ENCODE measurements at places on chromosomes 13 and 19. TPM values are rescaled to one million over a fixed set of nuclear protein-coding genes. Genes with fewer than 3 reads are reported as not detected.

The EID2B gene
- polyA plus RNA-seq: 4.2 TPM

The KLK12 gene
- polyA plus RNA-seq: not detected

The SMAD9 gene
- 33.3 TPM for polyA plus RNA-seq

The CLEC11A gene
- polyA plus RNA-seq: 18.5 TPM

The CCNA1 gene
- polyA plus RNA-seq: 1.1 TPM

DNA sequence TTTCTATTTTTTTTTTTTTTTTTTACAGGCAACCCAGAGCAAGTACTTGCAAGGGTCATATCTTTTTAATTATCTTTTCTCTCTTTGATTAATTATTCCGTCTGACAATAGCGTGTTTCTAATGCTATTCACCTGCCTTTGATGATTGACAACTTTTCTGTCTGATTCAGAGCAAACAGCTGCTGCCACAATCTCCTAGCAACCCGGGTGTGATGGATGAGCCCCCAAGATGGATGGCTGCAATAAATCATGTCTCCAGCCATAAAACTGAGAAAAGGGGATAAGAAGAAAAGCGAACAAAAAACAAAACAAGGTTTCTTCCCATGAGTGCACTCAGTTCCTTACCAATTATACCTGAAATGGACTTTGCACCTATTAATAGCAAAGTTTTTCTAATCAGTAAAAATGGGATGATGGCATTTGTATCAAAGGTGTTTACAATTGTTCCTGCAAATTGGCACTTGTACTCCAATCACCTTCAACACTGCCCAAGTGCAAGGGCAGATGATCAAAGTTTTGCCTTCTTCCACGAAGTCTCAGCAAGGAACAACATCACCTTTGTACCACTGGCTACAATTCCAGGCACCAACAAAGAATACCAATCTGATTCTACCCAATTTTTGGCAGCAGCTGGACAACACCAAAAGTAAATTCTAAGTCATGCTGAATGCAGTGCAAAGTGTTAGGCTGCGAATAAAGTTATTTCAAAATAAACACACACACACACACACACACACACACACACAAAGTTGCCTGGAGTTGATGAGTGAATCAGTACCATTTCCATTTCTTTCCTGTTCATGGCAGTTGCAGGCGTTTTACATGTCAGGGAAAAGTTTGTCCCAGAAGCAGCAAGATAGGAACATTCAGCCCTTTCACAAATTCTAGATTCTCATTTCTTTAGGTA lies 12.0 kb downstream of the TSHZ3 start:
- DNase-seq: no peak

DNA sequence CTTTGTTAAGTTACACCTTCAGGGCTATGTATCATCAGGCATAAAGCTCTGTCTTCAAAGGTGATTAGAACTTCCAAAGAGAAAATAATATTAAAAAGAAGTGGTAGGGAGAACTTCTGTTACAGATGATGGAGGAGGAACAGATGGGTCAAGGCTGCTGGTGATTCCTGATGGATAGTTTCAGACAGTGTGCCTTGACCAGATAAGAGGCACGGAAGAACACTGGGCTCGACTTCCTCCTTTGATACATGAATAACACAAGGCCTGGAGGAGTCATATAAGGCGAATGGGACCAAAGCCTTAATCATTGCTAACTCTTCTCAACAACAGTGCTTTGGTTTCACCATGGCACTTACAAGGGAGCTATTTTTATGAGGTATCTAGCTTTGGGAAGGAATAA lies 128.1 kb upstream of the RXFP2 start:
- no peak for DNase-seq

GRCh38 chr19:44580366-44580895 lies 32.9 kb upstream of the IGSF23 start:
- DNase-seq: no peak

- DNase-seq: no peak
Observed at GRCh38 chr19:38921420-38922274, 8.9 kb downstream of the SARS2 start.

DNA sequence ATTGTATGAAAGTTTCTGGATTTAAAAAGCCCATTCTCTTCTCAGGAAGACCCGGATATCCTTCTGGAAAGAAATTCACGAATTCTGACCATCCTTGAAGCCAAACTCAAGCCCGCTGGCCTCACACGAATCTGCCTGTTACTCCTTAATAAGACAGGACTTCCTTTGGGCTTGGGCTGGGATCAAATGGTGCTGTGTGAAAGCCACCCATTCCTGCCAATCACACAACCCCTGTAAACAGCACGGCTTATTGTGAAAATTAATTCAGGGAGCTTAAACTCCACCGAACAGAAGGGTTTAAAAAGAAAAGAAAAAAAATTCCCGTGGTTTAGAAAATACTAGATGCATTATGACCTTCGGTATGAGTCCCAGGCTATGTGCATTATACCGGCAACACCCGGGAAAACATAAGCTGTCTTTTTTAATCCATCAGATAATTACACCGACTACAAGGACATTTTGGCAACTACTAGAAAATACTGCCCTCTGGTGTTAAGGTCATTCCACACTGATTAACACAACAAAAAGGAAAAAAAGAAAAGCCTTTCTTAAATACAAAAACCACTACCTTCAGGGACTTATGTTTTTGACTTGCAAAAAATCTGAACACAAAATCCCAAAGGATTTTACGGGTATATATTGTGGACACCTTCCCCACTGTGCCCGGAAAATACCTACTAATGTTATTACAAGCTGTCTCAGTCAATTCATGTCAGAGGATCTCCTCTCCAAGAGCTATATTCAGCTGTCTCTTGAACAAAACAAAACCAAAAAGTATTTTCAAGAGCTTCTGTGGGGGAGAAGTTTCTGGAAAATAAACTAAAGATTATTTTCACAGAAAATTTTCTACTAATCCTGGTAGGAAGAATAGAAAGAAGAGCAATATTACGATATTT lies 76.0 kb upstream of the LSM14A start:
- DNase-seq: peak; percentile 56
